ENCODE measurements at places on chromosomes 2 and 18. TPM values are rescaled to one million over a fixed set of nuclear protein-coding genes. Genes with fewer than 3 reads are reported as not detected.

DNA sequence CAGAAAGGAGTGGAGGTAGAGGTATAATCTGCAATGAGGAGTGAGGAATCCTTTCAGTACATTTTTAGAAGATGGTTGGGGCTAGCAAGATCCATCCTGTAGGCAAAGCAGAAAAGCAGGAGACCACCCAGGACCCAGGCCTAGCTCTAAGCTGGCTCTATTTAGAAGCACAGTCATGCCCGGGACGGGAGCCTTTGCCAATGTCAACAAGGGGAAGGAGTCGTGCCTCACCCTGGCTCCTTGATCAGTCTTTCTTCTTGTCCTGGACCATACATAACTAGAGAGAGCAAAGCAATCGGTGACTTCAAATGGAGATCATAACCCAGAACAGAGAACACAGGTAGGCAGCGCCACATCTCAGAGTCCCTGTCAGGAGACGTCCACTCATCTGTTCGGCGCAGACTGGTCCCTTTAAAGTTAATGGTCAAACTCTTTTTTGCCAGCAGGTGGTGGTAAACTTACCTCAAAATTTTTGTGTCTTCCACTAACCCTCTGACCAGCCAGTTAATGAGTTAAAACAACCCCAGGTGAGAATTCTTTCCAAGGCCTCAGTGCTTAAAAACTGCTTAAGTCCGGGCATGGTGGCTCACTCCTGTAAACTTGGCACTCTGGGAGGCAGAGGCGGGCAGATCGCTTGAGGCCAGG lies 8.0 kb downstream of the MC5R start:
- DNase-seq: no peak

The COL5A2 gene
- total RNA-seq: 45.3 TPM

GRCh38 chr2:5482929-5483331 lies 209.3 kb upstream of the SOX11 start:
- DNase-seq: no peak

The SCN1A gene
- not detected for total RNA-seq

DNA sequence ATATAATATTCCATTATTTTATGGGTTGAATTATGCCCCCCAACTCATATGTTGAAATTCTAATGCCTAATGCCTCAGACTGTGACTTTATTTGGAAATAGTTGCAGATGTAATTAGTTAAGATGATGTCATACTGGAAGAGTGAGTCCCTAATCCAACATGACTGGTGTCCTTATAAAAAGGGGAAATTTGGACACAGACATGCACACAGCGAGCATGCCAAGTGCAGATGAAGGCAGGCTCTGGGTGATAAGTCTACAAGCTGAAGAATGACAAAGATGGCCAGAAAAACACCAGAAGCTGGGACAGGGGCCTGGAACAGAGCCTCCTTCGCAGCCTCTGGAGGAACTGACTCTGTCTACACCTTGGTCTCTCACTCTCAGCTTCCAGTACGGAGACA lies 10.0 kb upstream of the ASAP2 start:
- DNase-seq: no peak

DNA sequence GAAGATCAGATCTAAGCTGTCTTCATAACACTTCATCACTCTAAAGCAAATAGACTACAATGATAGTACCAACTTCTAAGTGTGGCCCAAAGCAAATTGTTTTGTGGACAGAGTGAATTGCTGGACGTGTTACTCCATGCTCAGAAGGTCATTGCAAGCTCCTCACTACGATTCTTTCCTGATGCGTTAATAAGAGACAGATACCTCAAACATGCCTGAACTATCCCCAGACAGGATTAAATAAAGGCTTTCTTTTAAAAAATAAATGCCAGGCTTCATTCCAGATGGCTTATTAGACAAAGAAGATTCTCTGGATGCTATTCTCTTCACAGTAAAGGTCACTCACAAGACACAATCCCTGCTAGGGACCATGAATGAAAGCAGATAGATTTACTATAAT lies 621.2 kb downstream of the DCDC2C start:
- no peak for DNase-seq

The ZC3H6 gene
- 19.9 TPM for total RNA-seq

The RESP18 gene
- total RNA-seq: not detected

GRCh38 chr2:60549928-60550177 lies 3.6 kb downstream of the BCL11A start:
- no peak for DNase-seq

Data from tibial nerve (tissue), 4 donors.